ENCODE measurements at places on chromosomes 6 and 20.

DNA sequence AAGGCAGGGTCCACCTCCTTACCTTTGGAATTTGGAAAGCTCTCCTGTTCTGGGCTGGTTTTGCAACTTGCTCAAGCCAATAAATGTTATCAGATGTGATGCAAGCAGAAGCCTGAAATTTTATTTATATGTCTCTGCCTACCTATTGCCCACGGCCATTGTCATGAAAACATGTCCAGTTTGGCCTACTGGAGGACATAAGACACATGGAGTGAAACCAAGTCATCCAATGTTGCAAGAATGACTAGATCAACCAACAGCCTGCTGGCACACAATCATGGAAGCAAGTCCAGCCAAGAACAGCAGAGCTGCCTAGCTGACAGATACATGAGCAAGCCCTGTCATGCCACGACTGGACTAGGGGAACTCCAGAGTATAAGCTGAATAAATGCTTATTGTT, 56.7 kb upstream of the IRAK1BP1 start:
- DNase-seq = no peak

- DNase-seq = no peak
These were observed 108.8 kb upstream of the NEDD9 start for GRCh38 chr6:11341303-11341702.

- no peak for DNase-seq
These were observed 45.9 kb upstream of the RALY start for GRCh38 chr20:33947709-33948295.

- peak; percentile 85 for DNase-seq
These were observed 67.8 kb upstream of the RALGAPA2 start for GRCh38 chr20:20780127-20780824.

GRCh38 chr6:15250187-15251168, 4.6 kb downstream of the JARID2 start:
- no peak for DNase-seq

GRCh38 chr6:89413006-89413400, 930 bp upstream of the RRAGD start:
- DNase-seq = peak; percentile 59

GRCh38 chr6:169783971-169784820, 32.8 kb downstream of the ERMARD start:
- DNase-seq = no peak

GRCh38 chr6:151325075-151326050, 66.0 kb downstream of the ZBTB2 start:
- peak; percentile 50 for DNase-seq

DNA sequence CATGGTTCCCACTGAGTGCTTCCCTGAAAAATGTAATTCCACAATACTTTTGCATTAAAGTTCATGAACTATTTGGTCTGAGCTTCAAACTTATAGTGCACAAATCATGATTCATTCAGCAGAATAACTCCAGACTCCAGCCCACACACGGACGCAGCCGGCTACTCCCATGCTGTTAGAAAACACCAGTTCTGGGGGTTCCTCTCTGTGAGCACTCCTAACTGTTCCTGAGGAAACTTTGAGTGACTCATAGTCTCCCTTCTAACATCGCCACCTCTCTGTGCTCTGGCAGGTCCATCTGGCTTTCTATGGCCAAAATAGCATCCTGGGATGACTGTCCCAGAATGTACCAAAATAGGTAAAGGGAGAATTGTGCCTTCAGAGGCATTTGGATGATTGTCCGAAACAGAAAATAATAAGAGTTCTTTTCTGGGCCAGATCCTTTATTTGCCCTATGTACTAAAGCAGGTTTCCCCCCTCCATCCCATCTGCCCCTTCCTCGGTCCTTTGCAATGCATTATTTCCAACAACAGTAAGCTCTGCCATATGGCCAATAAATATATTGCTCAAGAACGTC, 32.3 kb upstream of the LY86 start:
- DNase-seq = no peak
